ENCODE measurements at places on chromosomes 16 and 17.

DNA sequence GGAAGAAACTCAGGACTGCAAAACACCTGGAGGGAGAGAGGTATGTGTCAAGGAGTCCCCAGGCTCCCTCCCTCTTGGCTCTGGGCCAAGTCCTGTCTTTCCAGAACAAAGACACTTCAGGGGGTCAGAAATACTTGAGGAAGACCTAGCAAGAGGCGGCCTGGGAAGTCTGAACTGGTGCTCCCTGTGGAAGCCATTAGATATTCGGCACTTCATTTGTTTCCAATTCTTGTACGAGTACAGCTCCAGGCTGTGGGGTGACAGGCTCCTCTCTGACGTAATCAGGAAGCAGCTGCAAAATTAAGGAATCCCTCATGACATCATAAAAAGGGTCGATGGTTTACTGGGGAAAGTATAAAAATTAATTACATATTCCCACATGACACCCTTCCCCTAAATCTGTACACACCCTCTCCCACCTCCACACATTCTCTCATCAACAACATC is 108.7 kb downstream of the SMG6 start:
- no peak for DNase-seq

DNA sequence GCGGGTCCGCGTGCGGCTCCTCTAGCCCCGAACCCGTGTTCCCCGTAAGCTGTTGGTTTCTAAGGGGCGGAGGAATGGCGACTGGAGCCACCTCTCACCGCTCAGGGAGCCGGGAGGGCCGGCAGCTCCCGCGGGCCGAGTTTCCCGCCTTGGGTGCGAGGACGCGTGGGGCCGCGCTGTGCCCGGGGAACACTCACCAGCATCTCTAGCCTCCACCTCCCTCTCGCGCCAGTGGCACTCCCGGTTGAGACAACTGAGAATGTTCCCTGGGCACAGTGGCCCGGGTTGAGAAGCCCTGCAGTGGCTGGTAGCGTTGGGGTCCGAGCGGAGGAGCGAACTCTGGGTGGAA is 560 bp downstream of the TELO2 start:
- no peak for DNase-seq

DNA sequence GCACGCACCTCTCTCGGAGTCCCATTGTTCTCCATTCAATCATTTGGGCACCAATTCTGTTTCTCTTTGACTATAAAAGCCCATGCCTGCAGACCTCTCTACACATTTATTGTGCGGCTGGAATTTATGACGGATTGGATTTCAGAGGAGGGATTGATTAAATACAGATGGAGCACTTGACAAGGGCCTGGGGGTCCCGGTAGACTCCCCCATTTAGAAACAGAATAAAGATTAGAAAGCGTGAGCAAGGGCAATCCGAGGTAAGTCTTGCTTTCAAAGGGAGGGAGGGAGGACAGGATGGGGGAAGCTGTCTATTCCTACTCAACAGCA is 15.1 kb upstream of the PITPNM3 start:
- no peak for DNase-seq

GRCh38 chr17:52758481-52758880 is 600.0 kb upstream of the CA10 start:
- no peak for DNase-seq

GRCh38 chr17:82859431-82860403 is 19.9 kb upstream of the ZNF750 start:
- no peak for DNase-seq

DNA sequence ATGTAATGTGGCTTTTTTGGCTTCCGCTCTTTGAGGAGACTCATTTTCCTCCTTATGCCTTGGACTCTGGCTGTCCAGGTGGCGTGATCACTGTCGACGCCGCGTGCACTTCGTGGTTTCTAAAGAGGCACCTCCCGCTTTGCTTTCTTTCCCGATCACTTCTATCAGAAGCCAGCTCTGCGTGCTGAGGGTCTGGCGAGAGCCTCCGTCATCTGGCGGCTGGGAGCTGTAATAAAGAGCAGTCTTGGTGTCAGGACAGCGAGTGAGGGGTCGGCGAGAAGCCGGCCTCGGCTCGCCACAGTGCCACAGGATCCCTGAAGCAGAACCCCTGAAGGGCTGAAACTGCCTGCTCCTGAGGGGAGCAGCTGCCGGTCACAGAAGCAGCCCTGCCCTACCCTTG is 7.4 kb downstream of the ZNF750 start:
- no peak for DNase-seq

Data from stimulated activated CD8-positive, alpha-beta memory T cell treated with anti-CD3 and anti-CD28 coated beads, Interleukin-2, amount 100 ng/mL, for 1 hour (primary cell).